ENCODE measurements at places on chromosomes 13 and 19.
A peak's percentile ranks its signal among the peaks of the same experiment; 100 is the strongest.

DNA sequence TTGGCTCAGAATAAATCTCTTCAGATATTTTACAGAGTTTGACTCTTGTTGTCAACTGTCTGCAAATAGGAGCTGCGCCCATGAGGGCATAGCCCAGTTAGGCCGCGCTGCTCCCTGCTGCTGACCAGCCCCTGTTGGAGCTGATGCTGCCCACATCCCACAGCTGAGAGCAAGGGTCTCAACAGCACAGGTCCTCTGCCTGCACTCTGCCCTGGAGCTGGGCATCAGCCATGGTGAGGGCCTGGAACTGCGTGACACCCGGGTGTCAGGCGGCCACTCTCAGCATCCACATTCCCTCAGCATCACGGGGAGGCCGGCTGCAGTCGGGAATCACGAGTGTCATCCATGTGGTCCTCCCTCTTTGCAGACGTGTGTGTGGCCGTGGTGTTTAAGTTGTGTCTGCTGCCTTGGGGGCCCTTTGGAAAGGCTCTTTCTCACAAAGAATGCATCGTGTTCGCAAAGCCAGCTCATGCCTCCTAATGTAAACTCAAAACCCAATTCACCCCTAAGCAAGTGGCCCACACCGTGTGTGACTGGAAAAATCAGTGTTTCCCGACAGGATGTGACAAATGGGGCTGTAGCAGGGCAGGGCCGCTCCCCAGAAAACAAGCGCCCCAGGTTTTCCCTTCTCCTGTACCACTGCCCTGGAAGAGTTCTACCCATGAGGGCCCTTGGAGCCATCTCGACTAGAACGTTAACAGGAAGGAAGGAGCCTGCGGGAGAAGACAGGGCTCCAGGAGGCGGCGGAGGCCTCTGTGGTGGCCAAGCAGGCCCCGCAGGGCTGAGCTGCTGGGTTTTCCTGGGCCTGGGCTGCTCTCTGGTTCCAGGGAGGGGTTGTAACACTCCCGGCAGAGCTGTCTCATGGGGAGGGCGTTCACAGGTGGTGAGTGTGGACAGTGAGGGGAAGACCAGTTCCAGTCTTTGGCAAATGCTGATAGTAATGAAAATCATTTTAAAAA, 20.3 kb downstream of the ATP11A start:
- H3K4me1 ChIP-seq = no peaks in the 10 kb centered on the region
- no peaks in the 10 kb centered on the region for H3K27me3 ChIP-seq
- no peaks in the 10 kb centered on the region for H3K36me3 ChIP-seq
- peak overlapping the region; percentile 91 for H3K27ac ChIP-seq
- DNase-seq = peak; percentile 18

DNA sequence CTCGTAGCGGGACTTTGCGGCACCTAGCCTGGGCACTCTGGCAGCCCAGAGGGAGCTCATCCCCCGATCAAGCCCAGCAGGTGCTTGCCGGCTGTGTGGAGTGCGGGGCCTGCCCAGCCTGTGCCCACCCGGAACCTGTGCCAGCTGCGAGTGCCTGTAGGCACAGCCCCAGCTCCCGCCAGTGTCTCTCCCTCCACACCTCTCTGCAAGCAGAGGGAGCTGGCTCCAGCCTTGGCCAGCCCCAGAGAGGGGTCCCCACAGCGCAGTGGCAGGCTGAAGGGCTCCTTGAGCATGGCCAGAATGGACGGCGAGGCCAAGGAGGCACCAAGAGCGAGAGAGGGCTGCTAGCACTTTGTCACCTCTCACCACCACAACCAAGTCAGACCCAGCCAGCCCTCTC, 55.5 kb upstream of the C1QTNF9B start:
- no peak overlapping the region for H3K27ac ChIP-seq
- no peak for DNase-seq
- no peaks in the 10 kb centered on the region for H3K27me3 ChIP-seq
- no peaks in the 10 kb centered on the region for H3K36me3 ChIP-seq
- H3K4me1 ChIP-seq = no peaks in the 10 kb centered on the region

GRCh38 chr19:2600914-2601870, 101.3 kb downstream of the GNG7 start:
- DNase-seq = no peak
- H3K4me3 ChIP-seq = no peak overlapping the region
- H3K4me1 ChIP-seq = peaks cover 3% of the 10 kb centered on the region

GRCh38 chr19:4015705-4016402, 8.3 kb downstream of the PIAS4 start:
- H3K36me3 ChIP-seq = no peaks in the 10 kb centered on the region
- H3K4me3 ChIP-seq = no peak overlapping the region
- H3K27me3 ChIP-seq = no peaks in the 10 kb centered on the region
- peak overlapping the region; percentile 65 for H3K27ac ChIP-seq
- DNase-seq = peak; percentile 63

DNA sequence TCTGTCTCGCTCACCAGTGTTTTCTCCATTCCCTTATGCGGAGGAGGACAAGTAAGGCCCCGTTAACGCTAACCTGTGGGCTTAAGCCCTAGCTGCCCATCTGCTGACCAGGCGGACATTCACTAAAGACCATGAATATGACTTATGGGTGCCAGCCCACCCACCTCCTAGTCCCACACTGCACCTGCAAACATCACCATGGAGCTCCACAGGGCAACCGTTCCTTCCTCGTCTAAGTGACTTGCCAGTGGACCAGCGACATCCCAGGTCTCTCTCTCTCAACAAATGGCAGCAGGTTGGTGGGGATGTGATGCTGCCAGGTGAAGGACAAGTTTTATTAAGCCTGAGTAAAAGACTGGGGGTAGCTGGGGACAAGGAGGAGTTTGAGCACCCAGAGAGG, 55.2 kb downstream of the CCDC70 start:
- H3K4me3 ChIP-seq = no peak overlapping the region
- no peak overlapping the region for H3K27ac ChIP-seq
- no peaks in the 10 kb centered on the region for H3K27me3 ChIP-seq
- DNase-seq = no peak

DNA sequence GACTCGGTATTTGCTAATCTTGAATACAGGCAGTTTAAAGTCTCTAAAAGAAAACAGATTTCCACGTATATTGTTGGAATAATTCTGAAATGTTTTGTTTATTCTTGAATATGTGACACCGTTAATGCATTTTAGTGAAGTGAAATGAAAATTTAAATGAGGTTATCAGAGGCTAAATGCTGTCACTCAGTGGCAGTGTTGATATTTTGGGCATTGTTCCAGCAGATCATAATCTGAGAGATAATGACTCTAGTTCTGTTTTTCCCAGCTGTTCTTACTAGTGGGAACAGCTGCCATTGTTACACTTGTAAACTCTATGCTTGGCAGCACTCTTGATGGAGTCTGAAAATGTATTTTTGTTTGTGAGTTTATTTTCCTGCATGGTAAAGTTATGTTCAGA, 365.6 kb upstream of the SLC10A2 start:
- H3K27ac ChIP-seq = no peak overlapping the region
- H3K4me1 ChIP-seq = no peaks in the 10 kb centered on the region
- H3K27me3 ChIP-seq = no peaks in the 10 kb centered on the region
- no peak for DNase-seq
- H3K36me3 ChIP-seq = no peaks in the 10 kb centered on the region

DNA sequence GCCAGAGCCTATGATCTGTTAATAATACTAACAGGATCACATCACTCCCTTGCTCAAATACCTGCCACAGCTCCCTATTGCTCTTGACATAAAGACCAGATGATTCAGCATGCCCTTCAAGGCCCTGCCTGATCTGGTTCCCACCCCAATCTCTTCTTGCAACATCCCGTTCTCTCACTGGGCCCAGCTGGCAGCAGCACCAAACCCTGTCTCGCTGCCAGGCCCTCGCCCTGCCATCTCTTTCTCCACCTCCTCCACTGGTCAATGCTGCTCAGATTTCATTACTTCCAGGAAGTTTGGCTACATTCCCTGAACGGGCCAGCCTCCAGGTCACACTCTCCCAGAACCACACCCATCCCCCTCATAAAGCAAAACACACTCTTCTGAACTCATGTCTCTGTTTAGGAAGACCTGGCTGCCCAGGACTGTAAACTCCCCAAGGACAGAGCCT, 8.6 kb upstream of the BCAT2 start:
- no peaks in the 10 kb centered on the region for H3K4me1 ChIP-seq
- H3K36me3 ChIP-seq = no peaks in the 10 kb centered on the region
- peak overlapping the region; percentile 64 for H3K27ac ChIP-seq
- DNase-seq = peak; percentile 85
- no peak overlapping the region for H3K4me3 ChIP-seq

DNA sequence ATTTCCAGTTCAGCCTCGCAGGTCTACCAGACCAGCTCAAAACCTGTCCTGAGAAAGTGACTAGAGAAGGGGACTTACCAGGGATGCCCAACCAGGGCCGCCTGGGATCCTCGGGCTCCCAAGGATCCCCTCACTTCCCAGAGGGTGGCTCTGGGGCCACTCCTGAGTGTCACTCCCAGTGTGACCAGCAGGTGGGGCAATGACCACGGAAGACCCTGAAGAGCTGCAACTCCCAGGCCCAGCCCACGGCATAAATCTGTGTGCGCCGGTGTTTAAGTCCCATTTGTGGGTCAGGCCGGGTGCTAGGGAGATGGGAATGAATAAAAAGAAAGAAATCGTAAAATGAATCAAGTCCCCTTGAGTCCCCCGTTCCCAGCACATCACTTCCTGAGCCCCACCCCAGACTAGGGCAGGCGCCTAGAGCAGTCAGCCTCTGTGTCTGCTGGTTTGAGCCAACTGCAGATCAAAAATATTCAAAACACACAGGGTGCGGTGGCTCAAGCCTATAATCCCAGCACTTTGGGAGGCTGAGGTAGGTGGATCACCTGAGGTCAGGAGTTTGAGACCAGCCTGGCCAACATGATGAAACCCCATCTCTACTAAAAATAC, 10.7 kb downstream of the PTGIR start:
- DNase-seq = peak; percentile 88
- H3K4me1 ChIP-seq = no peaks in the 10 kb centered on the region
- no peaks in the 10 kb centered on the region for H3K27me3 ChIP-seq
- no peaks in the 10 kb centered on the region for H3K36me3 ChIP-seq
- no peak overlapping the region for H3K4me3 ChIP-seq

DNA sequence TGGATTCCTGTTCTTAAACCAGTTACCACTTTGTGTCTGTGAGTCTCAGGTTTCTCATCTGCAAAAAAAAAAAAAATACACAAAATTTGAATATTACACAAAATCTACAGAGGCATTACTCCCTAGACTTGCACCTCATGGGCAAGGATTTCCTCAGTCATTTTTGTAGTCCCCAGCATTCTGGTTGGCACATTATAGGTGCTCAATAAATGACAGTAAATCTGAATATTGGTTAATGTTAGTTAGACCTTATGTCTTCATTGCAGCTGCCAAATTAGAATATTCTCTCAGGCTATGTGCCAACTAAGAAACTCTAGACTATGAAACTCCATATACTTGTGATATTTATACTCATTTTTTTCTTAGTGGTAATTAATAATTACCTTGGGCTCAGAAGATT, 2.2 kb downstream of the ZNF507 start:
- no peaks in the 10 kb centered on the region for H3K36me3 ChIP-seq
- H3K4me3 ChIP-seq = no peak overlapping the region
- peaks cover 11% of the 10 kb centered on the region for H3K4me1 ChIP-seq
- no peak overlapping the region for H3K27ac ChIP-seq

DNA sequence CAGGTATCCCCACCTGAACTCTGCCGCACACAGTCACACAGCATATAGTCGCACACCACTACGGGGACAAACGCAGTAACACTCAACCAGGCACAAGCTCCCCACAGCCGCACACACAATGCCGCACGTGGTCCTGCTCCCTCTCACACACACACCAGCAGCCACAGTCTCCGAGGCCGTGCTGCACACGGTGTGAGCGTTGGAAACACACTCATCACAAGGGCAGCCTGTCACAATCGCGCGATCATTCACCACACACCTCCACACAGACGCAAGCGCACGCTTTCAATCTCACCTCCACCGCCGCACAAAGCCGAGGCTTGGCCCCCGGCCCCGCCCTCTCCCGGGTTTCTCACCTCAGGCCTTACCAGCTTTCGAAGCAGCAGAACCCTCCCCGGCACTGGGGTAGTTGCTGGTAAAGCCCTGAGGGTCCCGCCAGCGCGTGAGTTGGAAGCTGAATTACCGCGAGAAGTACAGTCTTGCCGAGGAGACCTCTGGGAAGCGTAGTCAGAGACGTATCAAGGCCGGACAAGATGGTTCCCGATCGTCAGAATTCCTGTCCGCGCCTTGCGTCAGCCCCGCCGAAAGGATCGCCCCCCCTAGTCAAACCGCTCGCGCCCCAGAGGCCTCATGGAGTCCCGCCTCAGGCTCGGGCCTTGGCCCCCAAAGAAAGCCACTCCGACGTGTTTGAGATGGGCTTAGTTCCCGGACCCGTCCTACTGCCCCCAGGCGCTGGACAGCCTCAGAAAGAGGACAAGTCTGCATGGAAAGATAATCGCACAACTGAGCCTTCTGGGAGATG, at the start of gene ZNF566:
TSS of gene ZNF566 (minus strand) at position 444 of the 802 bp plus-strand sequence. CDS start 13,004 bp downstream, outside the sequence.
- H3K27me3 ChIP-seq = no peaks in the 10 kb centered on the region
- H3K4me1 ChIP-seq = no peaks in the 10 kb centered on the region
- H3K27ac ChIP-seq = peak within 1 kb of the TSS; percentile 96
- peak within 1 kb of the TSS; percentile 60 for H3K4me3 ChIP-seq
- no peaks in the 10 kb centered on the region for H3K36me3 ChIP-seq

- no peaks in the 10 kb centered on the region for H3K36me3 ChIP-seq
- H3K4me1 ChIP-seq = no peaks in the 10 kb centered on the region
- H3K27ac ChIP-seq = no peak overlapping the region
- H3K27me3 ChIP-seq = no peaks in the 10 kb centered on the region
- DNase-seq = no peak
Observed at GRCh38 chr13:66313413-66313812, 916.7 kb downstream of the PCDH9 start.

- no peaks in the 10 kb centered on the region for H3K4me1 ChIP-seq
- H3K4me3 ChIP-seq = no peak overlapping the region
- no peak overlapping the region for H3K27ac ChIP-seq
- H3K36me3 ChIP-seq = no peaks in the 10 kb centered on the region
- no peaks in the 10 kb centered on the region for H3K27me3 ChIP-seq
- DNase-seq = no peak
Observed at GRCh38 chr19:17965370-17966128, 1.4 kb upstream of the KCNN1 start.

DNA sequence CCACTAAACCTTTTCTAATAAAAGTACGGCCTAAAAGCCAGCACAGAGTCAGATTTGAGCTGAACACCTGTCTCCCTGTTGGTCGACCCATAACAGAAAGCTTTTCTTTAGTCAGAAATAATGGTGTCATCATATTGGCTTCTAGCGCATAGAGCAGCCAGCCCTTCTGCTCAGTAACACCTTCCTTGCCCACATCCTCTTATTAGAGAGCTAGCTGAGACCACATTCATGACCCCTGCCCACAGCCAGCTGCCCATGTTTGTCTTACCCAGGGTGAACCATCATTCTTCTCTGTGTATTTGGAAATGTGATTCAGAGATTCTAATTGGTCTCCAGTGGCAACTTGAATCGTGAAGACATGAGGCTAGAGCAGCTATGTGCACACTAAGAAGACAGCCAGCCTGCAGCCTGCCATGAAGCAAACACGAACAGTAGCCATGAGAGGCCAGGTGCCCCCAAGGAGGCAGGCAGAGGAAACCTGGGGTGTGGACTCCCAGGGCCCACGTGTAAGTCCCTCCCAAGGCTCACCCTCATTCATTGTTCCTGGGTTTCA, 82.3 kb upstream of the PDCD5 start:
- no peaks in the 10 kb centered on the region for H3K4me1 ChIP-seq
- no peak for DNase-seq
- H3K4me3 ChIP-seq = no peak overlapping the region
- H3K36me3 ChIP-seq = no peaks in the 10 kb centered on the region
